ENCODE measurements at places on chromosomes 3 and 15.

GRCh38 chr15:41926185-41927056, 32.6 kb upstream of the SPTBN5 start:
- no peak for DNase-seq

- DNase-seq, result no peak
These were observed 1.3 kb downstream of the TCF12 start for GRCh38 chr15:56919609-56920366.

- DNase-seq, result no peak
These were observed 529.6 kb downstream of the SOX2 start for GRCh38 chr3:182241196-182241765.

- DNase-seq, result no peak
These were observed 844.0 kb downstream of the DIPK2A start for GRCh38 chr3:144815655-144816054.

- no peak for DNase-seq
These were observed 50.8 kb downstream of the RBMS3 start for GRCh38 chr3:29331456-29332194.
